H9 (cell line): ENCODE measurements at places on chromosomes 11 and 22. TPM values are rescaled to one million over a fixed set of nuclear protein-coding genes. Genes with fewer than 3 reads are reported as not detected.

The OOSP3 gene
- total RNA-seq = not detected in 2 replicates

The SLC22A9 gene
- not detected in 2 replicates for total RNA-seq

The OR56A5 gene
- total RNA-seq = not detected in 2 replicates

The OR8A1 gene
- total RNA-seq = not detected in 2 replicates

The C11orf21 gene
- not detected in 2 replicates for total RNA-seq

The TRIM49 gene
- not detected in 2 replicates for total RNA-seq

The GLB1L3 gene
- 11.2 and 11.7 TPM in 2 replicates for total RNA-seq

GRCh38 chr11:117851106-117851505 lies 25.4 kb downstream of the FXYD6 start:
- H3K4me1 ChIP-seq = peaks cover 2% of the 10 kb centered on the region; the same call in 1 of the 2 replicates
- DNase-seq = peak; percentile 29
- H3K27ac ChIP-seq = no peak overlapping the region
- no peaks in the 10 kb centered on the region for H3K27me3 ChIP-seq
- no peak overlapping the region for H3K4me3 ChIP-seq
- H3K36me3 ChIP-seq = peaks cover 22% of the 10 kb centered on the region

DNA sequence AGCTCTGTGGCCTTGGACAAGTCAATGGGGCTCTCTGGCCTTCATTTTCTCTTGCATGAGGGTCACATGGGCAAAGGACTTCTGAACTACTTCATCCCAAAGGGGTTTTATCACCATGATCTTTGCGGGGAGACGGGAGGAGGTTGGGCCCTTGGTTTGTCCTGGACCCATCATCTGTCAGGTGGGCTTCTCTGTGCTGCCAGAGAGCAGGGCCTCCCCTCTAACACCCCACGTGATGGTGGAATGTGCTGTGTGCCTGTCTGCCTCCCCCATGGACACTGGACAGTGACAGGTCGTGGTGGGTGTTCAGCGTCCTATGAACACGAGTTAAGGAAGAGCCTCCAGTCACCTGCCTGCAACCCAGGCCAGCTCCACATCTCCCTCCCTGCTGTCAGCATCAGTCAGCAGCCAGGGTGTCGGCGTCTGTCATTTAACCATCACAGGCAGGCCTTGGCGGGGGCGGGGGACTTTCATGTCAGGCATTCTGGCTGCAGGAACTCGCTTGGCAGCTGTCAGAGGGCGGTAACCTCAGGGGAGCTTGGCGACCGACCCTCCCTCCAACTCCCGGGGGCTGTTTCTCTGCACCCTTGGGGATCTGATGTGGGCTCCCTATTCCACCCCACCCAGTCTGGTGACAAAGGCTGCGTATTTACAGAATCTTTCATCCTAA lies 2.6 kb upstream of the SUN2 start:
- no peaks in the 10 kb centered on the region for H3K36me3 ChIP-seq
- no peak for DNase-seq
- peaks cover 5% of the 10 kb centered on the region; the same call in 1 of the 2 replicates for H3K4me1 ChIP-seq
- H3K27ac ChIP-seq = no peak overlapping the region
- H3K4me3 ChIP-seq = no peak overlapping the region; the same call in 2 of the 3 replicates
- H3K27me3 ChIP-seq = no peaks in the 10 kb centered on the region; the same call in 1 of the 2 replicates

DNA sequence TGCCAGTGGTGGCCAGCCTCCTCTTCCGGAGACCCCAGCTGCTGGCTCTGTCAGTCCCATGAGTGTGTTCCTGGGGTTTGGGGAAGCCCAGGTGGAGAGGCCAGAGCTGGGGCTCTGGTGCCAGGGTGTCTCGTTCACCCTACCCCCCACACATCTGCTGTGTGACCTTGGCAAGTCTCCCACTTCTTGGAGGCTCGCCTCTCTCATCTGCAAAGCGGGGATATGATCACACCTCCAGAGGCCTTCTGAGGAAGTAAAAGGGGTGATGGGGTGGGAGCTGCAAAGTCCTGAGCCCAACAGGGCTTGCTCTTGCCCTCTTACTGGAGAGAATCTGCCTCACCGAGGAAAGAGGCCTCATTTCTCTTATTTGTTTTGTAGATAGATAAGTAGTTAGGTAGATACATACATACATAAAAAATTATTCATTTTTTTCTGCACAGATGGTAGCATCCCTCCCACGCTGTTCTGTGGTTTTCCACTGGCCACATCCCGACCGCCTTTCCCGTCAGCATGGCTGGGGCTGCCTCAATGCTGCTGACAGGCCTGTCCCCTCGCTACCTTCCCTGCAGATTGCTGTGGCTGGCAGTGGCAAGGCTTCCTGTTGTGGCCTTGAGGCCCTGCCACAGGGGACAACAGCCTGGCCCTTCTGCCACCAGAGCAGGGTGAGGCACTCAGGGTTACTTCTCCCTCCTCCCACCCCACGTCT lies 23.9 kb downstream of the MYO7A start:
- no peak overlapping the region for H3K27ac ChIP-seq
- no peaks in the 10 kb centered on the region for H3K27me3 ChIP-seq
- H3K36me3 ChIP-seq = no peaks in the 10 kb centered on the region; the same call in 2 of the 3 replicates
- H3K4me3 ChIP-seq = no peak overlapping the region
- DNase-seq = no peak

GRCh38 chr11:127275774-127276173 lies 275.2 kb upstream of the KIRREL3 start:
- H3K4me3 ChIP-seq = no peak overlapping the region
- H3K4me1 ChIP-seq = peaks cover 4% of the 10 kb centered on the region; the same call in 1 of the 2 replicates
- DNase-seq = no peak
- H3K27me3 ChIP-seq = no peaks in the 10 kb centered on the region

- H3K36me3 ChIP-seq = peaks cover 7% of the 10 kb centered on the region; the same call in 1 of the 2 replicates
- peaks cover 7% of the 10 kb centered on the region for H3K4me1 ChIP-seq
- H3K4me3 ChIP-seq = no peak overlapping the region
- no peak overlapping the region for H3K27ac ChIP-seq
- H3K27me3 ChIP-seq = no peaks in the 10 kb centered on the region
- no peak for DNase-seq
These were observed 61.7 kb downstream of the LARGE2 start for GRCh38 chr11:45984192-45984591.

GRCh38 chr11:84524422-84525051 lies 1102.6 kb downstream of the DLG2 start:
- DNase-seq = no peak
- no peaks in the 10 kb centered on the region for H3K36me3 ChIP-seq
- no peaks in the 10 kb centered on the region for H3K27me3 ChIP-seq
- H3K4me3 ChIP-seq = no peak overlapping the region
- no peak overlapping the region for H3K27ac ChIP-seq
- no peaks in the 10 kb centered on the region for H3K4me1 ChIP-seq

GRCh38 chr11:58927393-58928106 lies 11.7 kb upstream of the GLYATL1 start:
- H3K27me3 ChIP-seq = no peaks in the 10 kb centered on the region
- H3K36me3 ChIP-seq = no peaks in the 10 kb centered on the region
- peaks cover 2% of the 10 kb centered on the region; the same call in 1 of the 2 replicates for H3K4me1 ChIP-seq
- no peak overlapping the region for H3K27ac ChIP-seq

- no peak overlapping the region for H3K27ac ChIP-seq
- H3K4me1 ChIP-seq = peaks cover 3% of the 10 kb centered on the region; the same call in 1 of the 2 replicates
- peaks cover 14% of the 10 kb centered on the region for H3K36me3 ChIP-seq
- no peaks in the 10 kb centered on the region for H3K27me3 ChIP-seq
- peak overlapping the region; percentile 59 for H3K4me3 ChIP-seq
- DNase-seq = no peak
These were observed 414 bp upstream of the PNPLA3 start for GRCh38 chr22:43923191-43923590.

GRCh38 chr11:26549176-26549575 lies 22.9 kb downstream of the MUC15 start:
- no peaks in the 10 kb centered on the region for H3K27me3 ChIP-seq
- H3K36me3 ChIP-seq = no peaks in the 10 kb centered on the region
- no peak overlapping the region for H3K4me3 ChIP-seq
- no peaks in the 10 kb centered on the region for H3K4me1 ChIP-seq
- H3K27ac ChIP-seq = no peak overlapping the region

DNA sequence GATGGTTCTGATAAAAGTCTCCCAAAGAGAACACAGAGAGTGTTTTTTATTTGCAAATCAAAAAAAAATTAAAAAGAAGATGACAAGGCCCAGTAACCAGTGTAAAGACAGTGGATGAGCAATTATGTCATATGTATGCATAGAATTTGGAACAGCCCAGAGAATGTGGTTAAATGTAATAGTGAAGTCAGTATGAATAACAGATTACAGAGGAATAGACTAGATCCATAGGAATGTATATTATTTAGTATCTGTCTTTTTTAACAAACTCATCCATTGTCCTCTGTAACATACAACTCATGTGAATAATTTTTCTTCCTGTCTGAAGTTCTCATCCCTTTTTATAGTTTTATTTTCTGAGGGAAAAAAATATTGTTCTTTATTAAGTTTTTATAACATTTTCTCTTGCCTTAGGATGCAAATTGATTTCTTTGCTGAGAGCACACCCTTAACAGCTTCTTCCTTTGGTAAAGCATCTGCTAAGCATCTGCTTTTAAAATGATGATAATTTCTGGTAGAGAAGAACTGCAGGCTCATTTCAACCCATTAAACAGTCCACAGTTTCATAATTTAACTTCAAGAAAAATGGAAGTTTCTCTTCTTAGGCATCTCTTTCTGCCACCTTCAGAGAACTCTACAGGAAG lies 266.5 kb upstream of the MTNR1B start:
- H3K4me3 ChIP-seq = no peak overlapping the region
- peaks cover 2% of the 10 kb centered on the region; the same call in 1 of the 2 replicates for H3K4me1 ChIP-seq
- no peaks in the 10 kb centered on the region for H3K27me3 ChIP-seq
- no peak for DNase-seq

DNA sequence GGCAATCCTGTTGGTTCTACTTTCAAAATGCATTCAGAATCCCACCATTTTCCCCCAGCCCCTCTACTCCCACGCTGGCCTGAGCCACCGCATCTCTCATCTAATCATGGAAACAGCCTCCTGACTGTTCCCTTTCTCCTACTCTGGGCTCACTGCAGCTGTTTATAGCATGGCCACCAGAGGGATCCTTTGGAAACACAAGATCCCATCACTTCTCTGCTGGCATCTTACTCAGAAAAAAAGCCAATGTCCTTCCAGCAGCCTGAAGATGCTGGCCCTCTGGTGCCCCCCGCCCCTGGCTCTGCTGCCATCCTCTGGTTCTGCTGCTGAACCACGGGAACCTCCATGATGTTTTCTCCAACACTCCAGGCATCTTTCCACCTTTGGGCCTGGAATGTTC lies 11.1 kb downstream of the MS4A8 start:
- no peak overlapping the region for H3K27ac ChIP-seq
- no peak overlapping the region for H3K4me3 ChIP-seq
- DNase-seq = peak; percentile 62

- no peaks in the 10 kb centered on the region; the same call in 1 of the 2 replicates for H3K4me1 ChIP-seq
- peaks cover 23% of the 10 kb centered on the region for H3K36me3 ChIP-seq
- no peaks in the 10 kb centered on the region for H3K27me3 ChIP-seq
- DNase-seq = no peak
These were observed 31.0 kb downstream of the CCDC34 start for GRCh38 chr11:27331981-27332380.

- no peaks in the 10 kb centered on the region for H3K4me1 ChIP-seq
- no peak overlapping the region for H3K27ac ChIP-seq
- no peaks in the 10 kb centered on the region for H3K36me3 ChIP-seq
- no peak for DNase-seq
- no peak overlapping the region for H3K4me3 ChIP-seq
These were observed 7.7 kb upstream of the F2 start for GRCh38 chr11:46711303-46711702.

DNA sequence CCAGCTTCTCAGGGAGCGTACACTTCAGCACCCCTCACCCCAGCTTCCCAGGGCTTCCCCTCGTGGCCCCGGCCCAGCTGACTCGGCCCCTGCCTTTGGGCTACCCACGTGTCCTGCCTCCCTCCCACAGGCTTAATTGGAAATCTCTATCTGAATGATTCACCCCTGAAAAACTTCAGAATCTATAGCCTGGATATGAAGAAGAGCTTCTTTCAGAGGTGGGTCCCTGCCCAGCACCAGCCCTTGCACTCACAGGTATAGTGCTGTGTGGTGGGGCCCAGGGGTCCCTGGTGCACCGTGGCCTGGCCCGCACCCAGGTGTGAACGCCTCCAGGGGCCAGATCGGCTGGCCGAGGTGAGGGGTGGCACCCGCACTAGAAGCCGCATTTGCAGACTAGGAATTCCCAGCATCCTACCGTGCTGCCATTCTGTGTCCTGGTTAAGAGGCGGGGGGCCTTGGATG lies 38.4 kb downstream of the B3GAT1 start:
- no peak overlapping the region for H3K27ac ChIP-seq
- H3K4me1 ChIP-seq = peaks cover 4% of the 10 kb centered on the region; the same call in 1 of the 2 replicates
- H3K27me3 ChIP-seq = no peaks in the 10 kb centered on the region
- DNase-seq = no peak
- 0 out of 2 replicates have a peak, but pooled peaks cover 8% of the 10 kb centered on the region for H3K36me3 ChIP-seq
- H3K4me3 ChIP-seq = no peak overlapping the region

- no peak overlapping the region for H3K27ac ChIP-seq
- no peaks in the 10 kb centered on the region for H3K4me1 ChIP-seq
- no peak overlapping the region for H3K4me3 ChIP-seq
- no peaks in the 10 kb centered on the region for H3K36me3 ChIP-seq
- no peak for DNase-seq
These were observed 73.3 kb downstream of the ENTHD1 start for GRCh38 chr22:39820256-39820655.

DNA sequence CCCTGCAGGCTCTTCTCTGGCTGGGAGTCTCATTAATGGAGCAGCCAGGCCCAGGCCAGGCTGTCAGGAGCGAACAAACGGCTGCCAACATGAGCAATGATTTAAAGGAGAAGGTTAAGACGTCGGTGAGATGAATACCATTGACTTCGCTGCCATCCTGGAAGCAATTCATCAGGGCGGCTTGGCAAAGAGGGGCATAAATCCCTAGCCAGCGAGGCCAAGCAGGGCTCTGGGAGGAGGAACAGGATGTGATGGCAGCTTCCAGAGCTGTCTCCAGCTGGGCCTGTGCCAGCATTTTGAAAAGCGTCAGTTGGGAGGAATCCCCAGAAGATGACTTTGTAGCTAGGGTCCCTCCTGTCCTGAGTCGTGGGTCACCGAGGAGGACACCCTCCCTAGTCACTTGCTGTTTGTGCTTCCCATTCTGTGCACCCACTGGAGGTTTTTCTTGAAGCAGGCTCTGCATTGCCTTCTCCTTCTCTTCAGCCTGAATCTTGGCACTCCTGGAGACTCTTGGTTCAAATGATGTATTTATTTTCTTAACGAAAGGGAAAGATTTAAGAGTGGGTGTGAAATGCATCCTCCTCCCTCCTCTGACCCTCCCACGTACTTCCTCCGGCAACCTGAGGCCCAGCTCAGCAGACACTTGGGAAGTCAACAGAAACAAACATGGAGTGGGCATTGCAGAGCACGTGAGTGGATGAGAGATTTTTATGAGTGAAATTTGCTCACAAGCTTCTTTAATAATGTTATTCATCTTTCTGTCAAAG lies 476.3 kb upstream of the CADM1 start:
- peaks cover 2% of the 10 kb centered on the region; the same call in 1 of the 2 replicates for H3K4me1 ChIP-seq
- no peak for DNase-seq
- peaks cover 6% of the 10 kb centered on the region for H3K27me3 ChIP-seq
- no peak overlapping the region for H3K4me3 ChIP-seq
- H3K36me3 ChIP-seq = no peaks in the 10 kb centered on the region; the same call in 2 of the 3 replicates

- H3K4me1 ChIP-seq = peaks cover 7% of the 10 kb centered on the region; the same call in 1 of the 2 replicates
- no peaks in the 10 kb centered on the region for H3K36me3 ChIP-seq
- no peaks in the 10 kb centered on the region for H3K27me3 ChIP-seq
- no peak overlapping the region for H3K4me3 ChIP-seq
These were observed 286.4 kb downstream of the CADM1 start for GRCh38 chr11:115217726-115218311.

GRCh38 chr22:26673486-26673885 lies 16.1 kb downstream of the MIAT start:
- H3K4me1 ChIP-seq = peaks cover 7% of the 10 kb centered on the region; the same call in 1 of the 2 replicates
- no peaks in the 10 kb centered on the region for H3K27me3 ChIP-seq
- DNase-seq = no peak
- H3K27ac ChIP-seq = peak overlapping the region; percentile 47
